Stimulated activated CD8-positive, alpha-beta memory T cell treated with anti-CD3 and anti-CD28 coated beads, Interleukin-4, amount 100 ng/mL, for 1 hour (primary cell): ENCODE measurements at places on chromosomes 2 and 18.

DNA sequence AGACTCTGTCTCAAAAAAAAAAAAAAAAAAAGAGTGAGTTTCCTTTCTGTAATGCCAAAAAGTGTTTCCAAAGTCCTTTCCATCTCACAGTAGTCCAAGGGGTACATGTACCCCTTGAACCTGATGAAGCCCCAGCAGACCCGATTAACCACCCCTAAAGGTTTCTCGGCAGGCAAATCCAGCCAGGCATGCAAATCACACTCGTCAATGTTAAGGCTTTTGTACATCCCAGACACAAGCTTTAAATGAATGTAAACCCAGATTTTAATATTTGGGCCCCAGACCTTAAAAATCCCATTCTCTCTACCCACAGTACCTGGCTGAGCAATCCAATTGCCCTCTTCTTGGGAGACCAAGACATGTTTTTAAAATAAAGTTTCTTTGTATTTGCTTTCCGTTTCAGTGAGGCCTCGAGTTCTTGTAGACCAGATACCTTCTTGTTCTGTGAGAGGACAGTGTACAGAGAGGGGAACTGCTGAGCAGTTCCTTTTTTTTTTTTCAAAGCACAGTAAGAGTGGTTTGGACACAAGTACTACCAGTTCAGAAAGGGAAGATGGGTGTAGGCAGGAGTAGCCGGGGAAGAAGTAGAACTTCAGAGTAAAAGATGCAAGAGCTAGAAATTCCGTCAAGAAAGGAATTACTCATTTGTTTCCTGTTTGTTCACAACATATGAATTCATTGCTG, at the start of gene NLRC4:
NLRC4 (minus strand) TSS at position 465 of the 684 bp plus-strand sequence. CDS start 8,111 bp downstream, outside the sequence.
- no peak for DNase-seq

GRCh38 chr2:66602341-66602740, 167.4 kb downstream of the MEIS1 start:
- DNase-seq, result no peak

DNA sequence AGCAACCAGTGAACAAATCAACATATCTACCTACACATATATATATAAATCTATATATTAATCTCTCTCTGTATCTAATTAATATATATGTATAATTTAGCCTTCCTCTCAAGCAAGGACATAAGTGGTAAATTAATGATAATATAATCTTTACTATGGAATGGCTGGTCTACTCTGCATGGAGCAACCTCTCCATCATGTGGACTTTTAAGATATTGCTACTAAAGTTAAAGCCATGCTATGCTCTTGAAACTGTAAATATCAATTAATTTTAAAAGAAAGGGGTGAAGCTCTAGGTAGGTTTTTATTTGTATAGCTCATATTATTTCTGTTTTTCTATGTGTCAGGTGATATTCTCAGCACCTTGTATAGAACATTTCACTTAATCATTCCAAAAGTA, 147.0 kb downstream of the PPP1R1C start:
- no peak for DNase-seq

DNA sequence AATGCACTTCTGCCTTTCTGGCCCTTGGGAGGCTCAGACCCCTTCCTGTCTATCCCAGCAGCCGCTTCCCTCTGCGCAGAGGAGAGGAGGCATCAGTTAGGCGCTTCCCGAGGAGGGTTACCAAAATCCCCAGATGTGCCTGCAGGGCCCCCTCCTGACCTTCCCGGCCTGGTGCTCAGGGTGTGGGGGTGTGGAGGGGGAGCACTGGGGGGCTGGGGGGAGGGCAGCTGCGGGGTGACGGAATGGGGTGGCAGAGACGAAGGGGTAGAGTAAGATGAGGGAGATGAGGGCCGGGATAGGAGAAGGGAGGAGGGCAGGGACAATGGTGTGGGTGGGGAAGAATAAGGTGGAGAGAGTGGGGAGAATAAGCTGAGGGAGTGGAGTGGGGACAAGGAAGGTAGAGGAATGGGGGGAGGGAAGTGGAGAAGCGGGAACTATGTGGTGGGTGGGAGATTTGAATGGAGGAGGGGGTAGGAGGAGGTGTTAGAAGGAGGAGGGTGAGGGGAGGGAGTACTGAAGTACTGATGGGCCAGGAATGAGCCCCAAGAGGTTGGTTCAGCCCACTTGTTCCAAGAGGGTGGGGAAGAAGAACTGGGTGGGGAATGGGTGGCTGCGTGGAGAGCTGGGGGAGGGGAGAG, 6.5 kb upstream of the ZAP70 start:
- no peak for DNase-seq

GRCh38 chr2:150207979-150208378, 279.5 kb downstream of the RND3 start:
- no peak for DNase-seq

DNA sequence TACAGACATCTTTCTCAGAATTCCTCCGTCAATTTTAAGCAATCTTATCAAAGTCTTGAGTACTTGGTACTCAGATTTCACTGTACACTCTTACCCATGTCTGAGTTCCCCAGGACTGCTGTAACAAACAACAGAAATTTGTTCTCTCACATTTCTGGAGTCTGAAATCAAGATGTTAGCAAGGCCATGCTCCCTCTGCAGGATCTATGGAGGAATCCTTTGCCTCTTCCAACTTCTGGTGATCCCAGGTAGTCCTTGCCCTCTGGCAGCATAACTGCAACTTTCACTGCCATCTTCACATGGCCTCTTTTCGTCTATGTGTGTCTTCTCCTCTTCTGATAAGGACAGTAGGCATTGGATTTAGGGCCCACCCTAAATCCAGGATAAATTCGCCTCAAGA, 17.1 kb upstream of the CACNB4 start:
- DNase-seq, result no peak

- no peak for DNase-seq
These were observed 42.3 kb downstream of the SERPINB7 start for GRCh38 chr18:63817441-63818051.

GRCh38 chr18:44712025-44712424, 31.3 kb downstream of the SETBP1 start:
- no peak for DNase-seq

DNA sequence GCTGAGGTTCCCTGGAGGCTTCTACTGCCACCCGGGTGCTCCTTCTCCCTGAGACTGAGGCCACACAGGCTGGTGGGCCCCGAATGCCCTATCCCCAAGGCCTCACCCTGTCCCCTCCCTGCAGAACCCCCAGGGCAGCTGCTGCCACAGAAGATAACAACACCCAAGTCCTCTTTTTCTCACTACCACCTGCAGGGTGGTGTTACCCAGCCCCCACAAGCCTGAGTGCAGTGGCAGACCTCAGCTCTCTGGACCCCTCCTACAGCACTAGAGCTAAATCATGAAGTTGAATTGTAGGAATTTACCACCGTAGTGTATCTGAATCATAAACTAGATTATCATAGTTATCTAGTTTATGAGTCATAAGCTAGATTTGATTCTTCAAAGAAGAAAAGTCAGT, 7.3 kb upstream of the CENPA start:
- DNase-seq, result no peak

- DNase-seq, result no peak
These were observed 111.9 kb downstream of the TFCP2L1 start for GRCh38 chr2:121173112-121173511.

- DNase-seq, result no peak
These were observed 383.2 kb upstream of the SLC14A2 start for GRCh38 chr18:45232061-45232460.

- DNase-seq, result no peak
These were observed 52.7 kb downstream of the SPRED2 start for GRCh38 chr2:65379721-65380171.

GRCh38 chr18:35581898-35582641, 530 bp downstream of the GALNT1 start:
- no peak for DNase-seq

DNA sequence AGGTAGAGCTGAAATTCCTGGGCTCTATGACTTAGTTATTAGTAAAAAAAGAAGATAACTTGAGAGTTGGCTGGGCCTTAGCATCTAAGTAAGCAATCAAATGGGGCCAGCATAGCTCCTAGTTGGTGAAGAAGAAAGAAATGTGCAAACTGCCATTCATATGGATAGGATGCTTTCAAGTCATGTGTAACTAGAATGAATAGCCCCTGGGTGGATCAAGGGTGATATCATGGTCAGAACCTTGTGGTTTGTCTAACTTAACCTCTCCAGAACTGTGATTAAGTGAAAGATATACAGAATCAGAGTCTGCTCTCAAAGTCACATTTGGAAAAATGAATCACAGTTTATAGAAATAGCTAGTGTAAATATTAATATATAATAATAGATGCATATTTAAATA, 198.7 kb upstream of the DTNA start:
- DNase-seq, result no peak

GRCh38 chr2:182891611-182892010, 25.2 kb upstream of the FRZB start:
- DNase-seq, result no peak

- no peak for DNase-seq
These were observed 4.3 kb downstream of the DBI start for GRCh38 chr2:119371111-119371510.

DNA sequence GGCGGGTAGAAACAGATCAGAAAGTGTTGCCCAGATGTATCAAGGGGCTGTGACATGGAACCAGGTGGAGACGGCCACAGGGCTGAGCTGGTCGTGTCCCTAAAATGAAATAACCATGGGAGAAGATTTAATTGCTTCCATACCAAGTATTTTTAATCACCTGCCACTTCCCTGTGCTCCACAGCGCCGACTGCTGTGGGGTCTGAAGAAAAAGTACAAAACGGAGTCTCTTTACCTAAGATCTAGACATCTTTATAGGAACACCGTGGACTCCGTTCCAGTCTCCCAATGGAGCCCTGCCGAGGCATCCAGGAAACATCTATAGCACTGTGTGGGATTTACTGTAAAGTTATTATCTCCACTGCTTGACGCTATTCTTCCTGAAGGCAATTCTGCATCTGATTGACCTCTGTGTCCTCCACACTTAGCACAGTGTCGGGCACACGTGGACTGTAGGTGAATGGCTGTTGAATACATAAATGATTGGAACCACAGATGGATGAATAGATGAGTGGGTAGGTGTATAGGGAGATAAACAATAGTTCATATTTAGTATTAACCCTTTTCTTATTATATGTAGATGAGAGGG, 21.6 kb upstream of the GYPC start:
- DNase-seq, result no peak

DNA sequence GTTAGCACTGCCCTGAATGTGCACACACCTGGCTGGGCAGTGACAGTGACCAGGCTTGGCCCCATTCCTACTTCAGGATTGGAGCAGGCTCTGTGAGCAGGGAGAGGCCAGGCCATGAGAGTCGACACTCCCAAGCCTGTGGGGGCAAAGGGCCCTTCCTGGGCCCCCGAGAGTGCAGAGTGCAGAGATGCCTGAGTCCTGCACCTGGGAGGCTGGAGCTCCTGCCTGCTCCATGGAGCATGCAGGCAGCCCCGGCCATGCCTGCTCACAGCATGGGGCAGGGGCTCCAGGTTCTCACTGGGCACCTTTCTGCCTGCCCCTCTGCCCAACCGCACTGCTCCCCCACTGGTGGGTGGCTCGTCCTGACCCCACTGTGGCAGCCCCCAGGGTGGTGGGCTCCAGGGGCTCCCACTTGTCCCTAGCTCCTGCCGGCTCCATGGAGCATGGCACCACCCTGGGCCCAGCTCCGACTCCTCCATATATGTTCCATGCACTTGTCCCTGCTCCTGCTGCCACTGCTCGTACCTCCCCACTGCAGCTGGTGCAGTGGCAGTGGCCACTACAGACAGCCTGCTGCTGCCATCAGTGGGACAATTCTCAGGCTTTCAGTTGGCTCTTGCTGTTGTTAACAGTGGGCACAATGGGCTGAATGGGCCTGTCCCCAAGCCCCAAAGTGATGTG, 282.0 kb downstream of the RPRM start:
- no peak for DNase-seq

DNA sequence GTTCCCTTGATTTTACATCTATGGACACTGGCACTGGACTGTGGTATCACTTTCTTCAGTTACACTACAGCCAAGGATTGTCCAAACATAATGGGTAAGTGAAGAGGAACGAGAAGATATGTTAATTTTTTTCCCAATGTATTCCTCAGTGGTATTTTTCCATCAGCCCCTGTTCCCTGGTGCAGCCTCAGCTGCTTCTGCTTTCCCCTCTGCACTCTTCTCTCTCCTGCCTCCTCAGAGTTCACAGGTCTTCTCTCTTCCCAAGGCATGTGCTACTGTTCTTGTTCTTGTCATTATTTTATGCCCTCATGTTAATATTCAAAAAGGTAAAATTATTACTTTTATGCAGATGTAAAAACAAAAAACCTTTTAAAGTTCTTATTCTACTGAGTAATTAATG, 378.0 kb upstream of the NRXN1 start:
- DNase-seq, result no peak

DNA sequence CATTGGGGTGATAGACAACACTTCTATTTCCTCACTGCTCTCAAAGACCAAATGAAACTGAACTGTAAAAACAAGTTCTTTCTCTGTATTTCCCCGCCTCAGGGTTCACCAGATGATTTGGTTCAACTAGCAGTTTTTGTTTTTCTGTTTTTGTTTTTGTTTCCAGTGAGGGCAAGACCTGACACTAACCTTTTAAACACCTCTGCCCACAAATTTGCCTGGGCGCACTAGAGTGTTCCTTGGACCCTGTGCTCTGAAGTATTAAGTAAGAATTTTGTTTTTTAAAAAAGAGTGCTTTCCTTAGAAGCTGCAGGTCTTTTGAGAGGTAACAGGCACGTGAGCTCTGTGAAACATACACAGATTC, 92.9 kb downstream of the DYSF start:
- DNase-seq, result no peak

DNA sequence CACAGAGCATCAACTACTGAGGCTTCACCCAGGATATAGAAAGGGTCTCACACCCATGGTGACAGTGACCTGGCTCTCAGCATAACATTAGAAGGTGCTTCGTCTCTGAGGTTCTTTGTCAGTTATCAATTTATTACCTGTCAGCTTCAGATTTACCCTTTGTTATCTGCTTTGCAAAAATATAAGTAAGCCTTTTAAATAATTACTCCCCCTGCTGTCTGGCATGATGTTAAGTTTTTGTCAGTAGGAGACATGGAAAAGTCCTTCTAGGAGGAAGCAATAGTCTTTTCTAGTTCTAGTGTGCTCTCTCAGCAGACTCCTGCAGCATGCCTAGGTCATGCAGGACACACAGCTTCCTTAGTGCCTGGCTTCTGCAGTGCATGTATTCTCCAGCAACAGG, 149.9 kb downstream of the RDH14 start:
- DNase-seq, result no peak

DNA sequence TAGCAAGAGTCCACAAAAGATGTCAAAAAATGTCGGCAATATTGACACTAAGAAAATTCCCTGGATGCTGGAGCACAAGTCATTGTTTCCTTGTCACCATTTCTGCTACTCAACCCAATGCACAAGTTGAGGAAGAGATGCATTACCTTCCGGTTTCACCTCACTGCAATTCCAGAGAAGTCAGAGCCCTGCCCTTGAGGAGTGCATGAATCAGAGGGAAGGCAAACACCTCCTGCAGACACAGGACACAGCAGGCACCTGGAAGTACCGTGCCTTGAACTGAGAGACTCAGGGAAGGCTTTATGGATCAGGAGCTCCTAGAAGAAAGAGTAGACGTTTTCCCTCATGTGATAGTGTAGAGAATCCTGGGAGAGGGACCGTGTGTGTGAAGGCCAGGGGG, 62.7 kb upstream of the ARL4C start:
- DNase-seq, result no peak
